ENCODE measurements at places on chromosomes 3 and 15.

DNA sequence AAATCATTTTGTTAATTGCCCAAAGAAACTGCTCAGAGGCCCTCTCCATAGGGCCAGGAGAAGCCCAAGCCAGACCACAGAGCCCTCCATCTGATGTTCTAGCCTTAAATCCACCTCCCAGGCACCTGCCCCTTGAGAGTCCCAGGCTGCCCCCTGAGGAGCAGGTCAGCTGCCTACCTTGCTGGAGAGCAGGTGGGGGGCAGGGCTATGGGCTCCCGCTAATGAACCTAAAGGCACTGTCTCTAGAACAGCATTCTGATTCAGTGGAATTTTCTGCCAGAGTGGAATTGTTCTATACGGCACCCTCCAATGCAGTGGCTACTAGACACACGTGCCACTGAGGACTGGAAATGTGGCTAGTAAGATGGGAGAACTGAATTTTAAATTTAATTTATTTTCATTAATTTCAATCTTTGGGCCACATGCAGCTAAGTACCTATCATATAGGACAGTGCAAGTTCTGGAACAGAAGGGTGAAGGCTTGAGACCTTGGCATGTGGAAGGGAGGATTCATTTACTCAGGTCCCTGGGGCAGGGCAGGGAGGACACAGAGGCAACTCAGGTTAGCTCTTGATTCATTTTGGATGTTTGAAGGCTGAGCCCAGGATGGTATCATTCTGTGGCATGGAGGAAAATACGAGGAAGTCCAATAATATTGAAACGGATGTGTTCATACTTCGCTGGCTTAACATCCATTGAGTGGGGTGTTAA, 11.4 kb downstream of the AMOTL2 start:
- no peak for DNase-seq

GRCh38 chr3:153150991-153151390, 11.0 kb upstream of the RAP2B start:
- DNase-seq = no peak

GRCh38 chr15:42031198-42031915, 10.5 kb upstream of the PLA2G4E start:
- no peak for DNase-seq

- no peak for DNase-seq
These were observed 33.8 kb downstream of the CYP11A1 start for GRCh38 chr15:74333662-74334061.

- DNase-seq = no peak
These were observed 66.7 kb downstream of the BHLHE40 start for GRCh38 chr3:5045961-5046360.

GRCh38 chr15:69661446-69661845, 208.8 kb downstream of the RPLP1 start:
- no peak for DNase-seq

- DNase-seq = no peak
These were observed 62.9 kb downstream of the HMG20A start for GRCh38 chr15:77483425-77484140.

GRCh38 chr15:50594311-50594710, 47.8 kb upstream of the USP50 start:
- no peak for DNase-seq

GRCh38 chr15:94470492-94470891, 239.1 kb downstream of the MCTP2 start:
- no peak for DNase-seq

- no peak for DNase-seq
These were observed 116.0 kb upstream of the CBLB start for GRCh38 chr3:105984837-105985236.

- peak; percentile 84 for DNase-seq
These were observed 329.7 kb downstream of the RORA start for GRCh38 chr15:60899322-60899966.

DNA sequence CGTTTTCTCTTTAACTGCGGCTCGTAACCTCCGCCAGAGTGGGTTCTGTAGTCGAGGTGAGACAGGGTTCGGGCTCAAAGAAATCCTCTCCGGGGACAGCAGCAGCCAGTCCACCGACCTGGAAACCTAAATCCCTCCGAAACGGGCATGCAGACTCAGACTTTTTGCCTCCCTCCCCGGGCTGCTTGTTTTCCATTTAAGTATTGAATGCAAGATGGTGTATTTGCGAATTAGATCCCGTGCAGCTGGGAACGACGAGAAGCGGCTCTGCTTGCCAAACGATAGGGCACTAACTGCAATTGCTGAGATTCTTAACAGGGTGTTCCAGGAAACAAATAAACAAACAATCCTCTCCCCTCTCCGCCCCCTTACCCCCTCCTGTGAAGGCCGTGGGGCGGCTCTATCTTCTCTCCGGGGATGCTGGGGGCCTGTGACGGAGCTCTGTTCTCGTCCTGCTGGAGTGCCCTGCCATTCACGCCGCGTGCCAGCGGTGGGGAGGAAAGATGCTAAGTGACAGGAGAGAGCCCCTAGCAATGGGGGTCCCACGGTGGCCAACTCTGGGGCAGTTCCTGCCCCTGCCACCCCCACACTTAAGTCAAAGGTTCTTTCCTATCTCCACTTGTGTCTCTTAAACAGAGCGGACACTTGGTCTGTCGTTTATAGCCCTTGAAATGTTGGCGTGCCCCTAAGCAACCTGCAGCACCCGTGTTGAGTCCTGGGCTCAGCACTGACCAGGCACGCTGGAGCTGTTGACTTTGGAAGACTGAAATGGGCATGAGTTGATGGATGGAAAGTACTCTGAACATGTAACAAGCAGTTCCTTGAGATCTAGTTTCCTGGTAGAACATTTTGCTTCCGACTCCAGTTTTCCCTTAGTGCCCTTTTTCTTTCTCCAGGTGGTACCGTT, 1.3 kb upstream of the ETV5 start:
- no peak for DNase-seq

- no peak for DNase-seq
These were observed 11.5 kb downstream of the CLRN1 start for GRCh38 chr3:150960708-150961684.

GRCh38 chr3:24288496-24289236, 206.0 kb downstream of the THRB start:
- DNase-seq = no peak

GRCh38 chr15:67777773-67778172, 47.5 kb upstream of the SKOR1 start:
- DNase-seq = no peak

GRCh38 chr3:11542551-11542950, 101.2 kb downstream of the VGLL4 start:
- DNase-seq = no peak

- DNase-seq = peak; percentile 85
These were observed 6.5 kb upstream of the USP3 start for GRCh38 chr15:63497642-63498467.

DNA sequence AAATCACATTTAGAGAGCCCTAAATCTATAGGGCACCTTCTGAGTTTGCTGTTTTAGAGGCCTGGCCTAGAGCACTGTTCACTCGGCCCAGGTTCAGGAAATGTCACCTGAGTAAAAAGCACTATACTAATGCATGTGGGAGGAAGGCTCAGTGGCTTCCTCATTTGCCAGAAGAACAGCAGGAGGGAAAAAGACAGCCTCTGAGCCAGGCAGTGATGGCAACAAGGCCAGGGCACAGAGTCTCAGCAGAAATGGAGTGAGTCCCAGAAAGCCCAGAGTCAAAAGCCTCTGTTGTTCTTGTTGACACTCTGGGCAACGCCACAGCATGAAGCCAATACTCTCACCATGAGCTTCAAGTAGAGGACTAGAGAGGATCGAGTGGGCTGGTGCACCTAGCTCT, 25.9 kb downstream of the LTF start:
- DNase-seq = no peak

DNA sequence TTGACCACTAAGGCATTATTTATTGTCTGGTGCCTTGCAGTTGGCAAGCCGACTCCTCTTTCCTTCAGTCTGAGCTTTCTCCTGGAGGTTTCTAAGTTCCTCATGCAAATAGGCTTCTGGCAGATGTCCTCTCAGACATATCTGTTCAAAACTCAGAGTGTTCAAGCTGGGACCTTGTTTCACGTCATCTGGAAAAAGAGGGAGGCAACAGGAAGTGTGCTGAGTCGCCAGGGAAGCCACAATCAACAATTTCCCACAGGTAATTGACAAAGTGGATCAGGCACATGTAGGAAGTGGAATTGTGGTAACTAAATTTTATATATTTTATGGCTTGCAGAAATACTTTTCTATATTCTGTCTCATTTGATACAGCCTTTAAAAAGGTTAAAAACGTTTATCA, 14.6 kb downstream of the SCG5 start:
- no peak for DNase-seq

DNA sequence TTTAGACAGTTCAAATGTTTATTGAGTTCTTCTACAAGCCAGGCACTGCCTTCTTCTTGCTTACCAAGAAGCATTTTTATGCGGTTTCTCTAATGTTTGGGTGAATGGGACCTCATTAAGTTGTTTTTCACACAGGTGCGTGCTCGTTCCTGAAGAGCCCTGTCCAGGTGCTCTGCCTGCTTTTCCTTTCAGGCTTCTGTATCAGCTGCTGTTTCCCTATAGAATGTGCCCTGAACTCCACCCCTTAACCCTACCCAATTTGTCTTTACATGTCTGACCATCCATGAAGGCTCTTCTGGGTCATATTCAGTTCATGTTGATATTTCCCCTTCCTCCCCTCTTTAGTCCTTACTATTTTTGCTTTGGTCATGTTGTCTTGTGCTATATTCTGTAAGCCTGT, 22.4 kb upstream of the GOLGA6L10 start:
- no peak for DNase-seq

DNA sequence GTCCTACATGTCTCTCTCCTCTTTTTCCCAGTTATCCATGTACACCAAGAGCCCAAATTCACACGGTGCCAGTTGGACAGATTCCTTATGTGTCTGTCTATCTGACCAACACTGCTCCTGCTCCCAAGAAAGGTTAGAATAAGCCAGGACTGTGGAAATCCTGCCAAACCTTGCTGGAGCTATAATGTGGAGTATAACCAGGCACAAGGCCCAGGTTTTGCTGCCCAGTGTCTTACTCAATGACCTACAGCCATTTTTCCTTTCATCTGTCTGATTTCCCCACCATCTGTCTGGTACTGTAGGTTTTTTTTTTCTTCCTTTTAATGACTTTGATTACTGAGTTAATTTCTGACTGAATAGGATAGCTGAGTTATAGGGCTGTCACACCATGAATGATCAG, 26.5 kb upstream of the MINDY4B start:
- no peak for DNase-seq

DNA sequence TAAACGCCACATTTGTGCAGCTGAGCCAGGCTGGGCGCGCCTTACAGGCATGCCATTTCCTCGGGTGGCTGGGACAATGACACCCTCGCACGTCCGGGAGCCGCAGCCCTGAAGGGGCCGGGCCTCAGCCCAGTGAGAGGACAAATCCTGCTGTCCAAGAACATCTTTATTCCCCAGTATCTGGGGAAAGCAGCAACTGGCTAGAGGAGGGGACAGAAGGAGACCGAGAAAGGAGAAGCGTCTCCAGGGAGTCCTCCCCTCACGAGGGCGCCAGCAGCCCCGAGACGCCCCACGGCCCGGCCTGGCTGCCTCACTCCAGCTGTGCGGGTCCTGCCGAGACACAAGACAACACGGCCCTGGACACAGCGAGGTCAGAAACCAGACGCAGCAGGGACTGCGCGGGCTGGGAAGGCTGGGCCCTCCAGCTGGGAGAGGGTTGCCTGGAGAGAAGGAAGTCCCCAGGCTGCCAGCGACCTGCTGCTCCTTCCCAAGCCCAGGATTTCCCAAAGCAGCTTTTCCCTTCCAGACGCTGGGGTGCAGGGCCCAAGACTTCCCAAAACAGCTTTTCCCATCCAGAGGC, 130.2 kb downstream of the CHSY1 start:
- DNase-seq = no peak

Measured in CD4-positive, alpha-beta memory T cell (primary cell).